ENCODE measurements at places on chromosomes 3 and 15.

DNA sequence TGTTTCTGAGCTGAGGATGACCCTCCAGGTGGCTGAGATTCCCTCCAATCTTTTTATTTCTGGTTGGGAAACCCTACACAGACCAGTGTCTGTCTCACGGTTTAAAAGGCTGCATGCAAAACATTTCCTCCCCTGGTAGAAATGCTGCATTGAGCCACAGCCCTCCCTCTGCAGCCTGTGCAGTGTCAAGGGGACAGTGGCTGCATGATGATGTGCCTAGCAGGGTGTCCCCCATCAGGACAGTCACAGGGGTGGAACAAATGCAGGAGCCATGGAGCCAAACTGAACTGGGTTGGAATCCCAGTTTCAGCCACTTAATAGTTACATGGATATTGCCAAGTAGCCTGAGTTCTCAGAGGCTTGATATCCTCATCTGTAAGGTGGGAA is 147.9 kb upstream of the CTDSPL start:
- no peak for DNase-seq

- DNase-seq, result no peak
Observed at GRCh38 chr3:130946882-130947281, 53.0 kb downstream of the ATP2C1 start.

DNA sequence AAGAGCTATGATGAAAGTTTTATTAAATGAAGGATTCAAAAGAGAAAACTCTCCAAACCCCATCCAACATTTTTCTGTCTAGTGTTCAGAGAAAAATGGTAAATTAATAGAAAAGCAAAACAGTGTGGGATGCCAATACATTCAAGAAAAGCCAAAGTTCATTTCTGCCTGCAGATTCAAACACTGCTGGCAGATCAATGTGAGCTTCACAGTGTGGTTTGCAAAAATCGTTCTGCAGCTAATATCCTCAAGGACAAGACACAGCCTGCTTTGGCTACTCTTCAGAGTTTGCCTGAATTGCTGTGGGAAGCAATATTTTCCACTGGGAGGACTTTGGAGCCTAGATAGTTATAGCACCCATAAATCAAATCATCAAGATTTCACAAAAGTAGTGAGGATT is 619.9 kb upstream of the SUCLG2 start:
- no peak for DNase-seq

- peak; percentile 50 for DNase-seq
Observed at GRCh38 chr3:160400702-160401150, 1.3 kb downstream of the SMC4 start.

DNA sequence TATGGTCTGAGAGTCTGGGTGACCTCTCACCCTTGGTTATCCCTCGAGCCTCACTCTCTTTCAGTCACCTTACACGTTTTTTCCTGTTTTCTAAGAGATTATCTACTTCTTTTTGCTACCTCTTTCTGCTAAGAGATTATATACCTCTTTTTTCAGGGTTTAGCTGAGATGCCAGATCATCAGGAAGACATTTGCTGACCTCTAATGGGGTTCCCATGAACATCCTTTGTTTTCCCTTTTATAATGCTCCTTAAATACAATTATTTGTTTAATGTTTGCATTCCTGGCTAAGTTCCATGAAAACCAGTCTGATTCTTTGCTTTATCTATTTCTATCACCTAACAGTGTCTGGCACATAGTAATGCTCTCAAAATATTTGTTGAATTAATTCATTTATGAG is 39.6 kb downstream of the LEKR1 start:
- DNase-seq, result no peak

DNA sequence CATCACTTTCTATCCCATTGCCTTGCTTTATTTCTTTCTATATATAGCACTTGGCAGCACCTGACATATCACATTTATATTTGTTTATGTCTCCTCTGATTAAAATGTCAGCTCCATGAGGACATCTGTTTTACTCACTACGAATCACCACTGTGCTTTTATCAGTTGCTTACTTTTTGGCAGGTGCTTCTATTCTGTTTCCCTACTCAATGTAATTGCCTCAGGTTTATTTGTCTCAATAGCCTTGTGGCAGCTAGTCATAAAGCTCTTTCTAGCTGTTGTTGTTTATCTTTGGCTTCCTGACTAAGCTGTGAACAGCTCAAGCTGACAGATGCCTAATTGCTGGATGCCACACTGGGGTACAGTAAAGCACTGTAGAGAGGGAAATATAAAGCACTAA is 85.5 kb downstream of the VPS13C start:
- no peak for DNase-seq

DNA sequence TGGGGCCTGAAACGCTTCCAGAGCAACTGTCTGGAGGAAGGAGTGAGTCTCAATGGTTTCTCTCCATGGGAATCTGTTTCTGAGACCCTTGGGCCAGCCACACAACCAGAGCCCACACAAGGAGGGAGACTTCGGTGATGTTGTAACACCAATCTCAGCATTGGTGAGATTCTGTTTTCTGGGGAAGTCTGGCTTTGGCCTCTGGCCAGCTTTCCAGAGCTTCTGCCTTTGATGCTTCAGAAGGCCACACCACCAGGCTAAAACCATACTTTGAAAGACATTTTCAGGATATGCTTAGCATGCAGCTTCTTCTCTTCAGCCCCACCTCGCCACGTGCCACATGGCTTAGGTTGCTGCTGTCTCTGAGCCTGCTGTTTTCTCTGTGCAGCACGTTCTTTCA is 3.6 kb upstream of the EEFSEC start:
- DNase-seq, result no peak

GRCh38 chr3:151205482-151205881 is 2.5 kb upstream of the GPR171 start:
- DNase-seq, result no peak

GRCh38 chr3:172283841-172284357 is 164.4 kb downstream of the GHSR start:
- no peak for DNase-seq

GRCh38 chr15:81911022-81911971 is 134.5 kb downstream of the MEX3B start:
- DNase-seq, result no peak
